ENCODE measurements at places on chromosomes 1 and 21. TPM values are rescaled to one million over a fixed set of nuclear protein-coding genes. Genes with fewer than 3 reads are reported as not detected.

AMPD1 gene
- 8.1 TPM for total RNA-seq

DNA sequence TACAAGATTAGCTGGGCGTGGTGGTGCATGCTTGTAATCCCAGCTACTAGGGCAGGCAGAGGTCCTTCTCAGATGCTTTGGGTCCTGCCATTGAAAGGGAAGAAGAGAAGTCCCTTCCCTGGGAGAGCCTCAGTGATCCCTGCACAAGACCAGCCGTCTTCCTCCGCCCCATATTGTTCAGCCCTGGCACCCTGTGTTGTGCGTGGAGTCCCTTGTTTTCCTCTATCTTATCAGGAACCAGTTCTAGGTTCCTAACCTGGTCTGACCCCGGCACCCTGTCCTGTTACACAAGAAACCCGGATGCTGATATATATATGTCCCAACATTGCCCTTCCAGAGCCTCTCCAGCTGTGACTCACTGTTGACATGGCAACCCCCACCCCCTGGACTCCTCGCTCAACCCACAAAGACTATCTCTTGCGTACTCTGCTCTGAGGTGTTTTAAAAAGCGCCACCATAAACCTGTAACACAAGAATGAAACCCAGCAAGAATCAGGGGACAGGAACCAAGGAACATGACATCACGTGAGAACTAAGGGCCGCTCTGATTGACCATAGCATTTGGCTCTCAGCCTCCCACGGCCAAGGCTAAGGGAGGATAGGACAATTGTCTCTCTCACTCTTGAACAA, 4.8 kb downstream of the MX2 start:
- DNase-seq = peak; percentile 36

- DNase-seq = peak; percentile 56
These were observed 12.4 kb downstream of the TRIM62 start for GRCh38 chr1:33169290-33170055.

DNA sequence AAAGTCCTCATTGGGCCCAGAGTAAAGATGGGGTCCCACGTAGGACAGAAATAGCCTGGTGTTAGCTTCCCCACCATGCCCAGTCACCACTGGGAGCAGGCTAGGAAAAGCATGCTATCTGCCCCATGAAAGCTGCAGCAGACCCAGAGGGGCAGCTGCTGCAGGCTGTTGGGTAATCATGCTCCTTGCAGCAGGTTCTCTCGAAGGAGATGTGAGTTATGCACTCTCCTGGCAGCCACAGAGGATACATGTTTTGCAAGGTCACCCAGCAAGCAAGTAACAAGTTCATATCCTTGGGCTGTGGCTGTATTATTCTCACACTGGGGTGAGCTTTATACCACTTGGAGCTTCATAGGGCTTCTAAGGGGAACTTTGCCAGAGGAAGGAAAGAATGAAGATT, 9.1 kb upstream of the HEYL start:
- DNase-seq = no peak

DNA sequence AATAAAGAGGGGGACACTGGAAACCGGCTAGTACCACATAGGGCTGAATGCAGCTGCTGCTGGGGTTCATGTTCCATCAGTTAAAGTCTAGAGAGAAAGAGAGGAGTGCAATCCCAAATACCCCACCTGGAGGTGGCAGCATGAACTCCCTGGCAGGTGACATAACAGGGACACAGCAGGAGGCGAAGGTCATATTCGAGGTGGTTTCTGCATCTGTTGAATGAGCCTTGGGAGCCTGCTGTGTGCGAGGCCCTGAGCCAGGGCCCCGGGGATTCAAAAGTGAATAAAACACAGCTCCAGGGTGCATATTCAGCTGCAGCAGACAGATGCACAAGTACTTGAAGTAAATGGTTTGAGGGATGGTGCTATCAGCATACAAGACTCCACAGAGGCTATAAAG, 456.8 kb downstream of the SETD4 start:
- DNase-seq = no peak

GRCh38 chr1:170296642-170297041, 150.9 kb downstream of the NTMT2 start:
- no peak for DNase-seq
